ENCODE measurements at places on chromosomes 2 and 18.

GRCh38 chr2:160033732-160034392 lies 28.6 kb downstream of the PLA2R1 start:
- no peak for DNase-seq

GRCh38 chr2:173964565-173965371 lies 405 bp downstream of the SP3 start:
- DNase-seq: peak; percentile 79

DNA sequence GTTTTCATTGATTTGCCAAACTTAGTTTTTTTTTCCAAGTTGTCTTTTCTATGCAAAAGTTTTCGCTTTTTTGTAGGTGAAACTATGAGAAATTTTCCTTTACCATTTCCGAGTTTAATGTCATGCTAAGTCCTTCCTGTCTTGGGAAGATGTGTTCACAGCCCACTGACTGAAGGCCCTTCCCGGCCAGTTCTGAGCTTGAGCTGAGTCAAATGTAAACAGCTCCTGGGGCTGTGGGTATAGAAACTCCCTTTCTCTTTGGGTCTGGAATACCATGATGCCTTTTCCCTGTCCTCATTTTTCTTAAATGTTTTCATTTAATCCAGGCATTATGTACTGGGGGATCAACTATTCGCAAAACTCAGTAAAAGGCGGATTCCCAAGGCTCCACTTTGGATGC lies 69.8 kb upstream of the IL1R1 start:
- DNase-seq: no peak

DNA sequence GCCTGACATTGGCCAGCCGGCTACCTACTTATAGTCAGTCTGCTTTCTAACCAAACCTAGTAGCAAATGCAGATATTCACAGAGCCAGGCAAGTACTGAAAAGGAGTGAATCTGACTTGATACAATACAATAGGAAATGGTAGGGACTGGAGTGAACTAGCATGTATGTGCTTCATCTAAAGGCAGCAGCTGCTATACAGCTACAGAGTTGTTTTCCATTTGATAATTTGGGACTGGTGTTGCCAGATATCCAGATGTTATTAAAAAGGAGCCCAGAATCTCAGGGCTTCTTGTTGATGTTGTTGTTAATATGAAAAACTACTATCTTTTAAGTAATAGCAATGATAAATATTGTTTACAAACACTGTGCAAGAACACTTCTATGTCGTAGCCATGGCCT lies 159.4 kb downstream of the BABAM2 start:
- no peak for DNase-seq

DNA sequence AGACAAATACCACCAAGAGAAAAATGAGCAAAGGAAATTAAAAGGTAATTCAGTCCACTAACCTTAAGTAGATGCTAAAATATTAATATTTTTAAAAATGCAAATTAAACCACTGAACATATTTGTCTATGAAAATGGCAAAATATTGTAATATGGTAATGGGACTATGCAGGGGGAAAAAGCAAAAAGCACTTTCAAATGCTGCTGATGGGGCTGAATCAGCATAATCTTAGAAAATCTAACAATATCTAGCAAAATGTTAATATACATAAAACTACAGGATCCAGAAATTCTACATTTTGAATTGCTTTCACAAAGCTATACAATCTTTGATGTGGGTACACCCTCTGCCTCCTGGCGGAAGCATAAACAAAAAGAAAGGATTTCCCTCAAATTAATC lies 86.9 kb upstream of the DTNB start:
- no peak for DNase-seq

- no peak for DNase-seq
Measured at GRCh38 chr2:208285853-208286252, 19.8 kb downstream of the PIKFYVE start.

DNA sequence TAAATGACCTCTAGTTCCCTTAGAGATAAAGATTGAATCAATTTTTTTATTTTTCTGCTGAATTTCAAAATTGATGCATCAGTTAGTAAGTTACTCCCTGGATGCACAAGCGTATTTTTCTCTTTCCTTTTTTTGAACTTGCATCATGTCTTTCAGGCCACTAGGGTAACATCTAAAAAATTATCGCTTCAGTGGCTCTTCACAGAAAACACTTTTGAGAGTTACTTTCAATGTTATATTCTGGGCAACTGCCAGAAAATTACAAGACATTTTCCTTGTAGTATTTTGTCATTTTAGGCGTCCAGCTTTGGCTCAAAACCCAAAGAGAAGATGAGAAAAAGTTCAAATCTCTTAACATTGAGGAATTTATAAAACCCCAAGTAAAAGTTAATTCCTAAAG lies 59.8 kb downstream of the DSEL start:
- DNase-seq: no peak

DNA sequence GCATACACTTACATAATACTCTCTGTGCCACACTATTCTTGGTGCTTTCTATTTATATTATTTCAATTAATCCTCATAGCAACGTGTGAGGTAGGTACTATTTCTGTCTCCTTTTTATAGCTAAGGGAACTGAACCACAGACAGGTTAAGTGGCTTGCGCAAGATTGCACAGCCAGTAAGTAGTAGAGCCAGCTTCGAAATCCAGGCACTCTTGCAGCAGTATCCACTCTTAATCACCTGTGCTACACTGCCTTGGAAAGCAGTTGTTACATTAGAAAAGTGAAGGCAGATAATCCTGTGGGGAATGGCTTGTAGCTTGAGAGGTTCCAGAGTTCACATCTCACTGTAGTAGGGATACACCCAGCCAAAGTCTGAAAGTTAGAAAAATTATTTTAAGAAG lies 198.3 kb downstream of the LDLRAD4 start:
- DNase-seq: no peak

DNA sequence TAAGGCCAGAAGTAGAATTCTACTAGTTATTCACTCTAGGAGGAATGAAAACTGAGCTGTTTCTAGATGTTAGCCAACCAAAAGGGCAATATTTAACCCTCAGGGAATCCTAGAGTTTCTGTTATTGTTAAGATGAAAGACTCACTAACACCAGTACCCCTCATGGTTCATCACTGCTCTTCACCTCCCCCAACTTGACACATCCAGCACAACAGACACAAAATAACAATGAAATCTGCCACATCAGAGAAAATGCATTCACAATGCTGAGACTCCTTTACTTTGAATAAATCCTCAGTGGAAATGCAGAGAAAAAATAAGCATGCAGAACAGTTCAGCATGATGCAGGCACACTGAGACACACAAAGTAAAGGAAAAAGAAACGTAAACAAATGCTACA lies 111.3 kb downstream of the RIF1 start:
- no peak for DNase-seq

DNA sequence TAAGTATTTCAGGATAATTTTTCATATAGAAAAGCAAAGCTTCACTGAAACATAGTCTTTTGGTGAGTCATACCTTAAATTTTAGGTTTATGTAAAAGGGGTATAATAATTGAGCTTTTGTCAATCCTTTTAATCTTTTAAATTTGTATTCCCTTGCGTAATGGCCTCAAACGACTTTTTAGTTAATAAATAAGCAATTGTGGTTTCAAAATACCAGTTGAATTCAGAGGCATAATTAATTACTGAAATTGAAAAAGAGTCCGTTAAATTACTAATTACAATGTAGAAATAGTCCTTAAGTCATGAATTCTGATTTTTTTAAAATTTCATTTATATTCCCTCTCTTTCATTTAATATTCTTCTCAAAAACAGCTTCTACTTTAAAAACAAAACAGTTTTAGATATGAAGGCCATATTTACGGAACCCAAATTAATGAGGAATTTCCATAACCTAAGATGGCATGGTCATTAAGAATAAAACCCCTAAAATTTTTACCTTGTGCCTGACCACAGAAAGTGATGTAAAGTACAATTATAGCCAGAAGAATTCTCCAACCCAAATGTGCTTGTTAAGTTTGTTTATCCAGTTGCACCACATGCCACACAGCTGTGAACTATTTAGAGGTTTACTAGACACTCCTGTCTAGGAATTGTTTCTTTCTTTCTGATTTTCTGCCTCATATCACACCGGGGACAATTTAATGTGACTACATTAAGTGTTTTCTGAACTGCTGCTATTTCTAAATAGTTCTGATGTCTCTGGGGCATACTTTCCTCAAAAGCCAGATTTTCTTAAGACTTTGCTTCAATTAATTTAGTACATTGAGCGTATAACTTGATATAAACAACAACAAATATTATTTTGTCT lies 60.7 kb upstream of the ITGA4 start:
- no peak for DNase-seq

- DNase-seq: no peak
Measured at GRCh38 chr2:79622508-79622907, 109.7 kb downstream of the CTNNA2 start.

DNA sequence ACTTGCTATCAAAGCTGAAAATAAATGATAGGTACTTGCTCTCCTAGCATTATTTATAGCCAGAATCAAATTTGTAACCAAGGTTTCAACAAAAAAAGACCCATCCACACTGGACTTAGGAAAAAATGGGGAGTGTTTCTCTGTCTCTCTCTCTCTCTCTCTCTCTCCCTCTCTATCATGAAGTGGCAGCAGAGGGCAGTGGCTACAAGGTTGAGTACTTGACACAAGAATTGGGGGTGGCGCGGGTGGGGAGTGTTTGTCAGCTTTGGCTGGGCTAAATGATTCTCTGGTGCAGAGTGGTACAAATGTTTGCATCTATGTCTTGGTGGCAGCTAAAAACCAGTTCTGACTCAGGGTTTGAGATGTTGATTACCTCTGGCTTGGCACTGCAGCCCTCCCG lies 85.0 kb downstream of the RBM43 start:
- DNase-seq: no peak

DNA sequence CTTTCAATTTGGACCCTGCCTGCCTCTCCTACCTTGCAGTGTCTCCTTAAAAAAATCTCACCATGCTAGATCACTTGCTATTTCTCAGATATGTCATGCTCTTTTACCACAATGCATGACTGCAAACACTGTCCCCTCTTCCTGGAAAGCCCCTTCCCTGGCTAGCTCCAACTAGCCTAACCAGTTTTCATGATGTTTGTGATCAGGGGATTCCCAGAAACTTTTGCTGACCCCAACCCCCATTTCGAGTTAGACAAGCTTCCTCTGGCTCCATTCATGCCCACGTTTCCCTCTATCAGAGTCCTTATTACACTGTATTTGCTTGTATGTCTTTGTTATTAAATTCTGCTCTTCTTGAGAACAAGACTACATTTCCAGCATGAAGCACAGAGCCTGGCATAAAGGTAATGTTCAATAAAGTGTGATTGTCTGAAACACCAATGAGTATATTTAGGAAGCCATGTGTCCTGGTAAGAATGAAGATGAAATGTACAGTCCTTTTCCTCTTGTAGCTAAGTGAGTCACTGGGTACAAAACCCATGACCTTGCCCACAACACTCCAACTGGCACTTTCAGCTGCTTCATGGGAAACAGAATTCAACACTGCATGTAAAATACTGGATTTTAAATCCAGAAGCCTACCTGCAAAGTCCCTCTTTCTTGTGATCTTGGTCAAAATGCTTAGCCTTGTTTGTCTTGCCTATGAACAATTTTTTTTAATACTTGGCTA lies 62.0 kb upstream of the ATL2 start:
- no peak for DNase-seq

GRCh38 chr2:166373105-166373504 lies 2.6 kb downstream of the SCN9A start:
- no peak for DNase-seq

DNA sequence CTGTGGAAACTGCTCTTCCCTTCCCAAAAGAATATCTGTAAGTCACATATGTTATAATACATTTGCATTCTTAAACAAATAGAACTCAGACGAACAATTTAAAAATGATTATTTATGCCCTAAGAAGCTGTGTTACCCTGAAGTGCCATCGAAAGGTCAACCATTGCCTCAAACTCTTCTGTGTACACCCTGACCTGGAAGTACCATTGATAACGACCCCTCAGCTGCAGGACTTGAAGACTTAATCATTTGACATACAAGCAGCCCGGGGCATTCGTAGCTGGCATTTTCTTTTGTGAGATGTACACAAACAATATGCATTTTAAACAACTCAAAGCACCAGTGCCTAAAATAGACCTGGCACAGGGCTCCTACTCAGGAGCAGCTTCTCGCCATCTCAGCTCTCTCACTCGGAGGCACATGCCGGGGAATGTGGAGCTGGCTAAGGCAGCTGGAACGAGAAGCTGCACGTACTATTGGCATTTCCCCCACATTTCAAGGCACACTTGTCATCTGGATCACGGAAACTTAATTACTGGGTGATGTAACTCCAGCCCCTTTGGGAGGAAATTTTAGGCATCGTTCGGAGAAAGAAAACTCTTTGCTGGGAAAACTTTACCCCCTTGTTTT lies 170.0 kb upstream of the GALNT5 start:
- DNase-seq: no peak

DNA sequence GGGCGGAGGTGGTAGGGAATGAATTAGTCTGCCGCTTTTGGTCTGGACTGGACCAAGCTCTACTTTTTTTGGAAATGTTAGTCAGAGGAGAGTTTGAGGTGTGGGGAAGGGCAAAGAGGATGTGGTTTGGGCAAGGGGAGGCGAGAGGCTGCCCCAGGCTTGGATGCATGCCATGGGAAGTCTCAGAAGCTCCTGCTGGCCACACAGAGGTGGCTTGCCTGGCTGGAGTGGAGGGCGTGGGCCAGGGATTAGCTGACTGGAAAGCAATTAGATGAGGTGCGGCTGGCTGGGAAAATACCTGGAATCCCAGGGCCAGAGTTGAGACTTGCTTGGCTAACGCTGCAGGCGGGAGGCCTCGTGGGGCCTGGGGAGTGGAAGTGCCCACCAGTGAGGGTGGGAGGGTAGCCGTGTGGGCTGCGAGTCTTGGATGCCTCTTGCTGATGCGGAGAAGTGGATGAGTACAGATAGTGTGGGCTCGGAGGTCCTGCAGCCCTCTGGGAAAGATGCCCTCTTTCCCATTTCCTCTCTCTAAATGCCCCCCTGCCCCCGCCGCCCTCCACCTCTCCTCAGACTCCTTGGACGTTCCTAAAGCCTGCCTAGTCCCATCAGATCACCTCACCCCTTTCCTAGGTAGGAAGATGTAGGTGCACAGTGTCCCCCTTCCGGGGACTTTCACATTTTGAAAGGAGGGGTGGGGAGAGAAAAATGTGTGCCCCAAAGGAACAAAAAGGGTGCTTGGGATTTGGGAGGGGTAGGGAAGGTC lies 117.6 kb downstream of the SMAD7 start:
- DNase-seq: no peak

DNA sequence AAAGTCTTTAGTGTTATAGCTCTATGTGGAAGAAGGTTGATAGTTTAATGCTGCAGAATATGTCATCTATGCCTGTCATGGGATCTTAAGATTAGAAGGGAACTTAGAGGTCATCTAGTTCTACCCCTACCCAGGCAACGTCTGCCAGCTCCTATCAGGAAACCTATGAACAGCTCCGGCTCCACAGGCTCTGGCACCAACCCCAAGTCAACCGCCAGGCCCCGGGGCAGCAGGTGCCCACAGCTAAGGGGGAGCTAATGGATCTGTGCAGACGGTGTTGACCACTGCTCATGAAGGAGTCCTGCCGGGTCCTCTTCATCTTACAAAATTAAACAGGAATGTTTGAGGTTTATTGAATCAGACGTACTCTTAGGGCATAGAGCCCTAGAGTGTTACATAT lies 440.8 kb upstream of the KLHL29 start:
- no peak for DNase-seq

Measured in activated T-helper 1 cell treated with Interleukin-2 at 50 U/mL for 16 hours (primary cell).